NCI-H460 (cell line): ENCODE measurements at places on chromosomes 3 and 15.
A peak's percentile ranks its signal among the peaks of the same experiment; 100 is the strongest.

- DNase-seq = no peak
Observed at GRCh38 chr3:139561959-139562676, 22.6 kb upstream of the RBP1 start.

DNA sequence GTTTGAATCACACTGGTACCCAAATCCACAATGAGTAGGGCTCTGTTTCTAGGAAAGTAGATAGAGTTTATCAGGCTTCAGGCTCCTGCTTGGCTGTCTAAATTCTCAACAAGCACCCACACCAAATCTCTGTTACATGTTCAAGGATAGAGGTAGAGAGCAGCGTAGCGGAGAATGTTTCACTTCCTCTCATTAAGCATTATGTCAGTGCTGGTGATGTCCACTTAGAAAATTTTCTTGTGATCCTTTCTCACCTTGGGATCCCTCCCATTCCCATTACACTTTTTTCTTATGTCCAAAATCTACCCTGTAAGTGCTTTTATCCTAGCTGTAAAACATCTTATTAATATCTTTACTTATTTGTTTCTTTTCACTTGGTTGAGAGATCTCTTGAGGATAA is 34.7 kb upstream of the GCSAM start:
- DNase-seq = no peak

- DNase-seq = peak; percentile 92
Observed at GRCh38 chr3:170869645-170870593, at the start of gene RPL22L1. Gene RPL22L1 (minus strand): TSS chr3:170870195. CDS start chr3:170870167, 28 bp downstream.

- no peak for DNase-seq
Observed at GRCh38 chr3:99568663-99569335, 69.6 kb upstream of the COL8A1 start.

DNA sequence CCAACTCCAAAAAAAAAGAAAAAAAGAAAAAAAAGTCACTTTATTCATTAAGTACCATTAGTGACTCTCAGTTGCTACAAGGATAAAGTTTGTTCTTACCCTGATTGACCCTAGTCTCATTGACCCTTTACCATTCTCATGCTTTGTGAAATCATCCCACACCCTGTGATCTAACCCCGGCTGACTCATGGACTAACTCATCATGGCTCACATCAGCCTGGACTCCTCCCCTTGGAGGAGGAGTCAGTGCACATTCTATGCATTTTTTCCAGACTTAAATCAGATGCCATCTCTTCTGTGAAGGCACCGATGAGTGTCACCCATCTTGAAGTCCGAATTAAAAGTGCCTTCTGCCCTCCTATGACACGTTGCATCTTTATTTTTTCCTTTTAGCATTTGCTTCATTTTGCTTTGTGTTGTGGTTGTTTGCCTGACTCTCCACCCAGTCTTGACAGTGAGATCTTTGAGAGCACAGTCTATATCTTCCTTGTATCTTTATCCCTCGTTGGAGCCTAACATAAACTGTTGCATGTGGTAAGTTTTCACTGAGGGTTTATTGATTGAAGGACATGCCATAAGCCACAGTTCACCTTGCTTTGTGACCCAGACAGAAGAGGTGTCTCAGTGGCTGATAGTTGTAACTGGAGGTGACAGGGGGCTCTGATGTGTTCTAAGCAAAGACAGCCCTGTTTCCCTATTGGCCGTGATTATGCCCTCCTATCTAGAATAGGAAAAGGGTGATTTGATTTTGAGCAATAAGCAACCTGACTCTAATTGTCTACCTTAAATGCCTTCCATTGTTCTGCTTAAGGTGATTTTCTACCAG is 72.1 kb downstream of the IL1RAP start:
- peak; percentile 94 for DNase-seq

- no peak for DNase-seq
Observed at GRCh38 chr3:160758929-160759577, 3.0 kb downstream of the PPM1L start.

- DNase-seq = no peak
Observed at GRCh38 chr3:173933113-173933512, 535.6 kb downstream of the NLGN1 start.

- no peak for DNase-seq
Observed at GRCh38 chr3:122000936-122001605, 21.0 kb downstream of the ILDR1 start.

DNA sequence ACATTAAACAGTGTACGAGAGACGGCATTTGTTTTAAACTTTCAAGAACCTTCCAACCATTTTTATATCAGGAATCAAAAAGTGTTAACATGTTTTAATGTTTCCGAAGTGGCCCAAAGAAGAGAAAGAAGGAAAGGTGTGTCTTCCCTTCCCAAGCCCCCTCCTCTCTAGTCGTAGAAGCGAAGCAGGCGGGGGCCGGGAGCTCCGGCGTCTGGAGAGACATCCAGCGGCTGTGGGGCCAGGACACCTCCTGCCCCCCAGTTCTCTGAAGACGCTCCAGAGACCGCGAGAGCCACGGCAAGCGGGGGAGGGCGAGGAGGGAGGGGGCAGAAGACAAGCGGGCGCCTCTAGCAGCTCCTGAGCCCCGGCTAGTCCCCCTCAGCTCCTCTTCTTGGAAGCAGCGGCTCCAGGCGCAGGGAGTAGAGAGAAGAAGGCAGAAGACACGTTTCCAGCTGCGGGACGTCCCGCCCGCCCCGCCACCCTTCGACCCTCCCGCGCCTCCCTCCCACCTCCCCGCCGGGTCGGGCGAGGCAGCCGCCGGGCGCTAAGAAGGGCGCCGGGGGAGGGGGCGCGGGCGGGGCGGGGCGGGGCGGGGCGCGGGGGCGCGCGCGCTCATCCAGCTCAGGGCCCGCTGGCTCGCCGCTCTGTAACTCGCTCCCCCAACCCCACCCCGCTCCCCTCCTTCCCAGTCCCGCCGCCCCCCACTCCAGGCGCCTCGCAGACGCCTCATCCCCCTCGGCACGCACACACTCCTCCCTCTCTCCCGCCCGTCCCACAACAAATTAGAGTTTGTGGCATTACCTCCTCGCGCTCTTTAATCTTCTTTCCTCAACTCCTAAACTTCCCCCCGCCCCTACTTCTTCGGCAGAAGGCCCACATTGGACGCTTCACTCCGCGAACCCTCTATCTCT is at the start of gene ZBTB20:
Gene ZBTB20, minus strand, starts transcription at position 871 of the 911 bp plus-strand sequence.
- peak; percentile 36 for DNase-seq

DNA sequence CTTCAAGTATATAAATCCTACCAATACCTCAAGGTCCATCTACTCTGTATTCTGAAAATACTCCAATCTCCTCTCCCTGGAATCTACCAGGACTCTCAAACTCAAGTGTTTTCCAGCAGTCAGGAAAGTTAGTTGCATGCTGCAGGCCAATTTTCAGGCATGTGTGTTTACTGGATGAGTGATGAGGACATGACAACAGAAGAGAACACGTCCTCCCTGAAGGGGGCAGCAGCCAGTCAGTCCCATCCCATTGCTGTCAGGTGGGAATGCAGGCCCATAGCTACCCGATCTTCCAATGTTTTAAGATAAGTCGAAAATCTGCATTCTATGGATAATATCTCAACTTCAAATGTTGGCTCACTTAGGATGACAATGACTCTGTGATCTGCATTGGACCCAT is 496.2 kb downstream of the FHIT start:
- no peak for DNase-seq

- no peak for DNase-seq
Observed at GRCh38 chr3:107978131-107979055, 112.4 kb downstream of the CD47 start.

- DNase-seq = no peak
Observed at GRCh38 chr3:186098740-186099139, 10.1 kb downstream of the ETV5 start.

GRCh38 chr3:146892041-146892440 is 286.9 kb upstream of the PLSCR5 start:
- DNase-seq = no peak

GRCh38 chr15:57411945-57412768 is 35.9 kb downstream of the CGNL1 start:
- no peak for DNase-seq

GRCh38 chr3:101867996-101868395 is 18.7 kb downstream of the NFKBIZ start:
- DNase-seq = no peak

GRCh38 chr15:50137330-50137761 is 18.3 kb upstream of the ATP8B4 start:
- peak; percentile 90 for DNase-seq

DNA sequence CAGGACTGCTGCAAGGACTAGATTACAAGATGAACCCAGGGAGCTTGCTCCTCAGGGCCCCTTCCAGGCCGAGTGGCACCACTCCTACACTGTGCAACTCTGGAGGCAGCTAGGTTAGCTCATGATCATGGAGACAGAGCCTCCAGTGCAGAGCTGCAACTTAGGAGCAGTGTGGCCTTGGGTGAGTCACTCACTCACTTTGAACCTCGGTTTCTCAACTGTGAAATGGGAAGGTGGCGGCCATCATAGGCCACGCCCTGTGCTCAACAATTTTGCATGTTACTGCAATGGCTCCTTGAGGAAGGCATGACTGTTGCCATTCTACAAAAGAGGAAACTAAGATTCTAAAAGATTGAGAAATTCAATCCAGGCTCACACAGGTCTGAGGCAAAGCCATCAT is 11.2 kb upstream of the CXCR6 start:
- DNase-seq = no peak

GRCh38 chr3:16795581-16795980 is 89.2 kb upstream of the PLCL2 start:
- DNase-seq = no peak

- DNase-seq = no peak
Observed at GRCh38 chr15:45884289-45884688, 249.5 kb downstream of the SQOR start.

GRCh38 chr3:180335050-180335449 is 266.9 kb upstream of the TTC14 start:
- no peak for DNase-seq

DNA sequence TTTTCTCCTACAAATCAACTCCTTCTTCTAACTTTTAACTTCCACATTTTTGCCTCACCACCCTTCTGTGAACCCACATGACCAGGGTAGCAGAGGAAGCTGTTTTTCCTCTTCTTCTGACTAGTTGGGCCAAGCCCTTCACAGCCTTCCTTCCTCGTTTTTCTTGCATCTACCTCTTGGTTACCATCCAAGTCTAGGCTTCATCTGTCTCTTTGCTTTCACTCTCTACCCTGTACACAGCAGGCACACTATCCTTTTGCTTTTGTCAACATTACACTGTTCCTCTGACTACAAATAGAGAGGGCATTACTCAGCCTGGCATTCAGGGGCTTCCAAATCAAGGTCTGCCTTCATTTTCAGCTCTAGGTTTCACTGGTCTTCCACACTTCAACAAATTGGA is 22.0 kb downstream of the SLC9A9 start:
- DNase-seq = no peak

DNA sequence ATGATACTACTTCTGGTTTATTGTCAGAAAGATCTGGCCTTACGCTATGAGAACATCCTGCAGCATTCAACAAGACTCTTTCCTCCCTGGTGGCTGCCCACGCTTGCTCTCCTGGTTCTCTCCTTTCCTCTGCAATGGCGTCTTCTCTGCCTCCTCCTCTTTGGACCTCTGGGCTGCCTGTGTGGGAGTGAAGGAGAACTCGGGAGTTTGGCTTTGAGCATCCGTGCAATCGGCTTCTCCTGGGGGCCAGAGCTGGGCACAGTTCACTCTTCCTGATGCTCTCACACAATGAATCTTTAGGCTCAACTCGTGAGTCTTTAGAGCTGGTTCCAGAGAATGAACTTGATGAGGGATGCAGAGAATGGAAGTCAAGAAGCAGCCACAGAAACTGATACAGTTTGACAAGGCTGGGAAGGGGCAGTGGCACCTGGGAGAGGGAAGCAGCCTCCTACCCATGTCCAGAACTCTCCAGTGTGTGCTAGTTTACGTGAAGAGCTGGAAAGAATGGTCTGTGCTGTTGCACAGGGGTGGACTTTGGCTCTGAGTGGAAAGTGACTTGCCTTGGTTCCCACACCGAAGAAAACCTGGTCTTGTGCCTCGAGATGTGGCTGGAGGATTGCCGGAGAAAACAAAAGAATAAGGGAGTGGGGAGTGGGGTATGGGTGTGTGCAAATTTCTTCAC is 37.9 kb downstream of the RPLP1 start:
- DNase-seq = no peak

- DNase-seq = no peak
Observed at GRCh38 chr3:3851621-3852323, 52.5 kb downstream of the LRRN1 start.

DNA sequence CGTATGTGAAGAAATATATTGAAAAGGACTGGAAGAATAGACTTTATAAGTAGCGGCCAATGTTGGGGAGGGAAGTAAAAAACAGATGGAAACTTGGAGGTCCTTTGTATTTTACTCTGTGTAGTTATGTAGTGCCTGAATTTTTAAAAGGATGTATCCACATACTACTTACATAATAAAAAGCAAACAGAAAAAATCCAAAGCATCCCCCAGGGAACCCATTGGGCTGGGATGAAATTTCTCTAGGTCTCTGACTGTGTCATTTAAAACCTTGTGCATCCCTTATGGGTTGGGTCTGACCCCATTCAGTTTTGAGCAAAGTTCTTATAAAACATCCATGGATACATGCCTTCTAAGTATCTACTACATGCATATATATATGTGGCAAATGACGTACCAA is 141.1 kb downstream of the NR1D2 start:
- no peak for DNase-seq

- no peak for DNase-seq
Observed at GRCh38 chr15:100373120-100373896, 31.5 kb upstream of the ADAMTS17 start.

GRCh38 chr3:29385046-29385830 is 104.4 kb downstream of the RBMS3 start:
- DNase-seq = no peak

GRCh38 chr3:128620268-128620691 is 30.3 kb downstream of the RPN1 start:
- no peak for DNase-seq

DNA sequence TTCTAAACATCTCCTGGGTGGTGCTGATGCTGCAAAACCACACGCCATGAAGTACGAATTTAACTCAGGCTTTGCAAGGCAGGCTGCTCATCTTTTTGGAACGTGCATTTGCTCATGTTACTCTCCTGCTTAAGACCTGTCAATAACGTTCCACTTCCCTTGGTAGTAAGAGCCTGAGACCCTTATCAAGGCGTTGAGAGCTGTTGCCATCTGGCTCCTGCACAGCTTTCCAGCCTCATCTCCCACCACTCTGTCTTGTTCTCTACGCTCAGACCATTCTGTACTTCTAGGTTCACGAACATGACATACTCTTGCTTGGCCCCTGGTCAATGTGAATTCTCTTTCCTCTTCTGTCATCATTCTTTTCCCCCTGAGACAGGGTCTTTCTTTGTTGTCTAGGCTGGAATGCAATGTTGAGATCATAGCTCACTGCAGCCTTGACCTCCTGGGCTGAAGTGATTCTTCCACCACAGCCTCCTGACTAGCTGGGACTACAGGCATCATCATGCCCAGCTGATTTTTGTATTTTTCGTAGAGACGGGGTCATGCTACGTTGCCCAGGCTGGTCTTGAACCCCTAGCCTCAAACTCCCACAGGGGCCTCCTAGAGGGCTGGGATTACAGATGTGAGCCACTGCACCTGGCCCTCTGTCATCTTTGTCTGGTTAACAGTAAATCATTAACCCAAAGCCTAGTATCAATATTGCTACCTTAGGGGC is 202.8 kb downstream of the CADPS start:
- no peak for DNase-seq

- DNase-seq = no peak
Observed at GRCh38 chr3:15796331-15796730, 1.4 kb downstream of the ANKRD28 start.
